ENCODE measurements at places on chromosomes 6 and 20.

- DNase-seq, result no peak
These were observed 29.8 kb downstream of the ARHGAP40 start for GRCh38 chr20:38631155-38632022.

DNA sequence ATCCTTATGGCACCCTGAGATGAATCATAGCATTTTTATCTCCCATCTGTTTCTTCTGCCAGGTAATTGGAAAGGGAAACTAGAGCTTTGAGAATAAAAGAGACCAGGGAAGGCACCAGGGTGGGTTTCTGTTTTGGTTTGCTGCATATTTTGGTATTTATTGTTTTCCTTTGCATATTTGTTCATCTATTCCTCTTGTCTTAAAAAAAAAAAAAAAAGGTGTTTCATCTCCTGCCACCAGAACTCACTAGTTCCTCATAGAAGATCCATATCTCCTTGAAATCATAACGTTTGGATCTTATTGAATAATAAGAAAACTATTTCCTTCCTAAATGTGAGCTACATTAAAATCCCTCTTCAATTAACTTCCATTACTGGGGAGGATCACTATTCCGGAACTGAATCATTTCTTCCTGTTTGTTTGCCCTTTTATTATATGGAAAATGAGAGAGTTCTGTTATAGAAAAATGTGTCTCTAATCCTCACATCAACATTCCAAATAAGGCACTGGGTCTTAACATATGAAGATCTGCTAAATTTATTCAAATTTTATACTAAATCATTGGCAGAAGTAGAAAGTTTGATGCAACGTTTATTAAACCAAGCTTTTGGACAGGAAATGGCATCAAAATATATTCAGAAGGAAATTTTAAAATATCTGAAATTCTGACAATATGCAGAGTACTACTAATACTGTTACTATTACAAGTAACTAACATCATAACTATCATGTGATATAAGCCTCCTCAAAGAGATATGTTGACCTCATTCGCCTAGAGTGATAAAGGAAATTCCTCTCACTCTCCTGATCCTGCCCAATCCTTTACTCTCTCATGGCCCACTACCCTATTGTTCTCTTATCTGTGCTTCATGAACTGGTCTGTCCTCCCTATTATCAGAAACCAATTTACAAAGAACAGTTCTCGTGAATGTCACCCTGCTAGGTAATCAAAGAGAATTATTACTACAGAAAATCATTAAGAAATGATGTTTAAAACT, 229.4 kb upstream of the RSPO3 start:
- no peak for DNase-seq

DNA sequence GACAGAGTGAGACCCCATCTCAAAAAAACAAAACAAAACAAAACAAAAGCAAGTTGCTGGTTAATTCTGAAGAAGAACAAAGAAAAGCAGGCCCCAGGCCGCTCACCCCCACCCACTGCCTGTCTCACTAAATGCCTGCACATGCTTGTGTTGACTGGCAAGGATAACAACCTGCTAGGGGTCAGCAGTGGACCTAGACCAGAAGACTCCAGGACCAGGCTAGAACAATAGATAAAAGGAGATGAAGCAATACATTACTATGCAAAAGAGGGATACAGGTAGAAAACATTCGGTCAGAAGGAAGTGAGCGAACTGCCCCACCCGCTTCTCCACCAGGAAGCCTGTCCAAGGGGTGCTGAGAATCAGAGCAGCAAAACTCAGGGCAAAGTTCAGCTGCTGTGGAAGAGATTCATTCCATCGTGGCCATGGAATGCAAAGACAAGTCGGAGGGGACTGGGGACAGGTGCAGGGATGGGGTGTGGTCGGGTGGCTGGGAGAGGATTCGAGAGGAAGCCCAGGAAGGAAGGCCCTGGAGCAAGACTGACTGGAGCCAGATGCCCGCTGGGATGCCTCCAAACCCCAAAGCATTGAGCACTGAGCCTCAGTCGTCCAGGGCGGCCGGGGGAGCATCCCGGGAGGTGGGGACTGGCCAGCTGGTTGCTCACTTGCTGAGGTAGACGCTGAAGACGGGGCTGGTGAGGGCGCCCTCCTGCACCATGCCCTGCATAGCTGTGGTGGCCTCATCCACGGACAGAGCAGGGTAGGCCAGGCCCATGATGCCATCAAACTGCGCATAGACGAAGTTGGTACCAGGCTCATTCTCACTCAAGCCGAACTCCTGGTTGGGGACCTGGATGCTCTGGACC, 5.3 kb downstream of the PGC start:
- no peak for DNase-seq

- DNase-seq, result no peak
These were observed 161.5 kb downstream of the MRPL14 start for GRCh38 chr6:43965628-43966373.

- no peak for DNase-seq
These were observed 154.0 kb downstream of the THBS2 start for GRCh38 chr6:169099411-169100202.
